Activated naive CD8-positive, alpha-beta T cell treated with anti-CD3 and anti-CD28 coated beads, Interleukin-2, amount 50 U/mL, for 16 hours (primary cell): ENCODE measurements at places on chromosomes 4 and X.

- DNase-seq: no peak
These were observed 10.7 kb upstream of the PDHA1 start for GRCh38 chrX:19332983-19333382.

DNA sequence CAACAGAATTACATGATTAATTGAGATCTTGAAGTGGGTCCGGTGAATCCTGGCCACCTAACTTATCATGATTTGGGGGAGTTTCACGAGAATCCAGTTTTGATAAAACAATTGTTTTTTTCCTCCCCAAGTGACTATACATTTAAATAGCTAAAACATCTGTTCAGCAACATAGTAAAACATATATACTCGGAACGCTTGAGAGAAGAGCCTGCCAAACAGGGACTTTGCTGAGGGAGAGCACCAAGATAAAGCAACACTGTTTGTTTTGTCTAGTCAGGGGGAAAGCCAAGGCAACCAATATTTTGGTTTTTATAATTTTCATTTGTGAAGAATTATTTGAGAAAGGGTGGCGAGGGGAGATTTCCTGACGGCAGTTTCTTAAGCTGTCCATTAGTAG lies 381 bp downstream of the PHEX start:
- DNase-seq: no peak

DNA sequence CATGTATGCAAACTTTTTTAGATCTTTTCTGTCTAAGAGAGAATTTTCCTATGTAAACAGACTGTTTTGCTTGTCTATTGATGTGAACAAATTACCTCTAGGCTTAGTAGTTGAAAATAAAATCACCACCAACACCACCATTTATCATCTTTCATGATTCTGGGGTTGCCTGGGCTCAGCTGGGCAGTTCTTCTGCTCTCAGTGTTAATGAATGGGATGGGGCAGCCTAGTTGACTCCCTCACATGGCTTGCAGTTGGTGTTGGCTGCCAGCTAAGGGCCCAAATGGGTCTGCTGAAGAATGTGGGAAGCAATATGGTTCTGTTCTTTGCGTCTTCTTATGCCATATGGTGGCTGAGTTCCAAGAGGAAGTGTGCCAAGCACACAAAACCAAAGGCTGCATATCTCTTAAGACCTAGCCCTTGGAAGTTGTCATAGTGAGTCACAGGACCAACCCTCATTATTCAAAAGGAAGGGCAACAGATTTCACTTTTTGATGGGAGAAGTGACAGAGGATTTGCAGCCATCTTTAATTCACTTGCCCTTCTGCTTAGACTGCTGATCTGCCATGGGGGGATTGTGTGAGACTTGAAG lies 17.9 kb downstream of the REELD1 start:
- DNase-seq: no peak

GRCh38 chrX:10120828-10121227 lies 35.9 kb upstream of the CLCN4 start:
- no peak for DNase-seq

DNA sequence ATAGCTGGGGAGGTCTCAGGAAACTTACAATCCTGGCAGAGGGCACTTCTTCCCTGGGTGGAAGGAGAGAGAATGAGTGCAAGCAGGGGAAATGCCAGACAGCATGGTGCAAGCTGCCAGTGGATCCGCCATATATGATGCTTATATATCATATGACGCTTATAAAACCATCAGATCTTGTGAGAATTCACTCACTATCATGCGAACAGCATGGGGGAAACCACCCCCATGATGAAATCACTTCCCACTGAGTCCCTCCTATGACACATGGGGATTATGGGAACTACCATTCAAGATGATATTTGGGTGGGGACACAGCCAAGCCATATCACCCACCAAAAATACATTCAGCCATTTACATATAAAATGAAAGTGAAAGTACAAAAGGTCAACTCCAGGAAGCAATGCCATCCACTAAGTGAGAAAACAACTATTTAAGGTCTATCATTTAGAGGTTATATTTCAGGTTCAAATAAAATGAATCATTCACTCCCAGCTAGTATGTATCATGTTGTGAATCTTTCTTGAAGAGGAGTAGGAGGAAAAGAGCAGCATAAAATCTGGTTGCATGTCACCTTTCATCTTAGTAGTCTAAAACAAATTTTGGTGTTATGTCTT lies 20.3 kb upstream of the DYNLT3 start:
- DNase-seq: no peak

GRCh38 chr4:88230461-88230891 lies 53.9 kb downstream of the PPM1K start:
- no peak for DNase-seq
